Coronary artery (tissue), 2 donors: ENCODE measurements at places on chromosomes 1 and 21.
A peak's percentile ranks its signal among the peaks of the same experiment; 100 is the strongest.

DNA sequence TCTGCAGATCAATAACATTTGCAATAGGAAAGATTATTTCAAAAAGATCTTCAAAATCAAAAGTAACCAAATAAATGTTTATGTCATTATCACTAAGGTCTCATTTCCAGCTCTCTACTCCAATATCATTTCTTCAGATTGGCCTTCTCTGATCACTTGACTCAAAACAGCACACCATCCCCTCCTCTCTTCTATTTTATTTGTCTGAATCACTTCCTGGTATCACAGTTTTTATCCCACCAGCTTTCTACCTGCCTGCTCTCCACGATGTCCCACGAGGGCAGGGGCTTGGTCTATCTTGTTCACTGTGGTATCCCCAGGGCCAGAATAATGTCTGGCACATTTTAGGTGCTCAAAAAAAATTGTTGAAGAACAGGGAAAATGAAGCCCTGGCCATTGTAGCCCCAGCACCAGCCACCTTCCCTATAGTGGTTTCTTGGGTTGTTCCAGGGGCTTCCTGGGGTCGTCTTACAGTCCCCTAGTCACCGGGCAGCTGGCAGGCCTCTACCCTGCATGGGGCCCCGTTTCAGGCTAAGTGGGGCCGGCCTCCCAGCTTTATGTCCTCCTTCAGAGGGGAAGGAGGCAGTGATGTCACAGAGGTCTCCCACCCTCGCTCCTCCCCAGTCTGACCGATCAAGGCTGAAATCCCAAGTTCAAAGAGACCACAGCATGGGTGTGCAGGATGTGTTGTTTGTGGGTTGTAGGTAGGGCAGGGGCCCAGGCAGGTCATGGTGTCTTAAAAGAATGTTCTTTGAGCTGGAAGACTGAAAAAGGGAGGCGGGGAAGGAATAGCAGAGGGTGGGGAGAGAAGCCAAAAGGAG lies 3.5 kb upstream of the PADI1 start:
- DNase-seq, result peak; percentile 60

DNA sequence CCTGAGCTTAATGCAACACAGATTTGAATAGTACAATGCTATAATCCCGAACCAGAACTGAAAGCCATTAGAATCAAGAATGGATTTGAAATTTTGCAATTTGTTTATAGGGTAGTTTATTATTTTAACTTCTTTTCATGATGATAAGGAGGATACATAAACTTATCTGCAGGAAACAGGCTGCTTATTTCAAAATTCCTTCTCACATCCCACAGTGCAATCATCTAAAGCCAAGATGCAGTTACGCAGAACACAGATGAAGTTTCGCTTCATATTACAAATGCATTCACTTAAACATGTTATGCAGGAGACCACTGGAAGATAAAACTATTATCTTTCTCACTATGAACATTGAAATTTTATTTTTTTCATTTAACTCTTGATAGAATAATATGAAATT lies 1019.6 kb downstream of the PLA2G4A start:
- DNase-seq, result no peak

GRCh38 chr21:20730441-20730840 lies 267.8 kb upstream of the NCAM2 start:
- DNase-seq, result no peak

GRCh38 chr1:206904423-206905142 lies 7.3 kb downstream of the IL24 start:
- no peak for DNase-seq

- DNase-seq, result no peak
These were observed 43.4 kb upstream of the GJB5 start for GRCh38 chr1:34711485-34711884.

GRCh38 chr1:43312212-43312623 lies 11.4 kb downstream of the TIE1 start:
- DNase-seq, result no peak

- no peak for DNase-seq
These were observed 46.5 kb downstream of the RAP1GAP start for GRCh38 chr1:21622466-21623315.

GRCh38 chr1:150127464-150127863 lies 22.3 kb upstream of the PLEKHO1 start:
- DNase-seq, result no peak

DNA sequence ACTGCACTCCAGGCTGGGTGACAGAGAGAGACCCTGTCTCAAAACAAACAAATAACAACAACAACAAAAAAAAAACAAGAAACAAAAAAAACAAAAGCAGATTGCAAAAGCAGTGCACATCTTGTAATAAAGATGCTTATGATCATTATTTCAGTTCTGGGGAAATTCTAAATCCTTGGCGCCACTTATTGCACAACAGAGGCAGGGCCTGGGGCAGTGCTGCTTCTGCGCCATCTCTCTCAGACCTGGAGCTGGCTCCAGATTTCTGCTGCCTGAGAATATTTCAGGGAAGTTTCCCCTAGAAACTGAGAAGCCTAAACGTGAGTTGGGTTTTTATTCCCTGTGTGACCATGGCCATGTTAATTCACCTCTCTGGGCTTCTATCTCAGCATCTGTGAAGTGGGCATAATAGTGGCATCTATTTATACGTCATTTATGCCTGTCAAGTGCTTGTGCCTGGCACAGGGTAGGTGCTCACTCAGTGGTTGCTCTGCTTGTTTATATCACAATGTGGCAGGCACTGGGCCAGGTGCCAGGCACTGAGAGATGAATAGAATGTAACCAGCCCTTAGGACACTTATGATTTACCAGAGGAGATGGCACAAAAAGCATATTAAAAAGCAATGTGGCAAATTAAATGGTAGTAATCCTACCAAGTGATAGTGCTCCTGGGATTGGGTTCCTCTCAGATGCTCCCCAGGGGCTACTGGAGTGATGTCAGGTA lies 67.9 kb downstream of the MDM4 start:
- DNase-seq, result no peak

- DNase-seq, result no peak
These were observed 1038.1 kb upstream of the ADGRL4 start for GRCh38 chr1:80044662-80045061.

DNA sequence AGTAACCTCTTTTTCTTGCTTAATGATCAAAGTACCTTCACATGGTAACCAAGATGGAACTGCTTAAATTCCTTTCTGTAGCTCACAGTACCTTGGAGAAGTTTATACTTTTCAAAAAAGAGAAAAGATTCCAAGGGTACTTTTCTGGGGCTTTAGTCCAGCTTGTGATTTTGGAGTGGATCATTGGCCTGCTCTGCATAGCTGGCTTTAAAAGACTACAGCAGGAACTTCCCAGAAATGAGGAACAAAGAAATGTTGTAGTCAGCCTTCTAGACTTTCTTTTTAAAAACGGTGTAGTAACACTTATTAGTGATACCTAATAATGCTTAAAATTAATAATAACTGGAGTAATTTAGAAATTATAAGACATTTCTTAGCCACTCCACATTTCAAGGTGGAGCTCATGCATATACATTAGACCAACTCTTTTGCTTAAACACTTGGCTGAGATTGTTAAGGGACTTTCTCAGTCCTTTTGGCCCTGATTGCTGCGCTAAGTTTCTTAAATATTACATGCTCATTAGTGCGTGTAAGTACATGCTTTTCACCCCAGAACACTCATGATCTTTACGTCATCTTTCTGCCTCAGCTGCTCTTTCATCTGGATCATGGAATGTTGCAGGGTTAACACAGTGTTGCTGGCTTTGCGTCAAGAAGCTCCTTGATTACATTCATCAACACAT lies 57.3 kb downstream of the SDCCAG8 start:
- no peak for DNase-seq

DNA sequence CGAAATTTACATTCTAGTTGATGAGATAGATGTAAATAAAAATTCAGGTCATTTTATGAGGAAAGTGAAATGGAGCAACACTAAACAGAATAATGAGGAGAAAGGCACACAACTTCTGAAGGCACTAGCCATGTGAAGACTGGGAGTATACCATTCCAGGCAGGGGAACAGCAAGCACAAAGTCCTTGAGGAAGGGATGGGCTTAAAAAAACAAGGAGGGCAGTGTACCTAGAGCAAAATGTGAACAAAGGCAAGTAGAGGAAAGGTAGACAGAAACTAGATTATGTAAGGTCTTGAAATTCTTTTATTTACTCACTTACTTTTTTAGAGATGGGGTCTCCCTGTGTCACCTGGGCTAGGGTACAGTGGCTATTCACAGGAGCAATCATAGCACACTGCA lies 54.1 kb upstream of the LRIG2 start:
- no peak for DNase-seq

DNA sequence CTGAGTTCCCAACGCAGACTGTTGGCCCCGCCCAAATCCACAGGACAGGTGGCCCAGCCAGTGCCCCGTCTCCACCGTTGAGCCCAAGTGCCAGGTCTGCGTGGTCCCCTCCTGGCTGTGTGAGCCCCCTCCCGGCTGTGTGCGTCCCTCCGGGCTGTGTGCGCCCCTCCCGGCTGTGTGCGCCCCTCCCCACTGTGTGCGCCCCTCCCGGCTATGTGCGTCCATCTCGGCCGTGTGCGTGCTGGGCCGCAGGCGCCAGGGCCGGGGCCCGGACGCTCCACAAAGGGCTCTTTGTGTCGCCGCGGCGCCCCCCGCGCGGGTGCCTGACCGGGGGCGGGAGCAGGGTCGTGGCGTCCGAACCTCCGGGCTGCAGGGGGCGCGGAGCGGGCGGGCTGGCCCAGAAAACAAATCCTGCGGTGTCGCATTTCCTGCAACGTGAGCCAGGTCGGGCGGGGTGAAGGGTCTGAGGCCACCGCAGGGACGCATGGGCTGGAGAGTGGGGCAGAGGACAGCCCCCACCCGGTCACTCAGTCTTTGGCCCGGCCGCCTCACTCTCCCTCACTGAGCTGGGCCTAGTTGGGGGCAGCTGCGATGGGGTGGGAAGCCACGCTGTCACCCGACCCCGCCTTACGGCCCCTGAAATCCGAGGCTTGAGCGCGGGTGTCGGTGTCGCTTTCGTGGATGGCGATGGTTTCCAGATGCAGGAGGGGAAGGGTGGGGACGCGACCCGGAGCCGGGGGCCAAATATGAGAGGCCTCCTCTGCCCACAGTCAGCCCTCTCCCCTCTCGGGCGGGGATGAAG lies 18.8 kb downstream of the TNFRSF25 start:
- DNase-seq, result no peak

- DNase-seq, result no peak
These were observed 522.6 kb downstream of the ADGRL2 start for GRCh38 chr1:82323144-82323841.

GRCh38 chr1:228802386-228803220 lies 67.3 kb downstream of the RHOU start:
- DNase-seq, result no peak

- no peak for DNase-seq
These were observed 645.5 kb downstream of the ADGRL2 start for GRCh38 chr1:82446236-82446635.

DNA sequence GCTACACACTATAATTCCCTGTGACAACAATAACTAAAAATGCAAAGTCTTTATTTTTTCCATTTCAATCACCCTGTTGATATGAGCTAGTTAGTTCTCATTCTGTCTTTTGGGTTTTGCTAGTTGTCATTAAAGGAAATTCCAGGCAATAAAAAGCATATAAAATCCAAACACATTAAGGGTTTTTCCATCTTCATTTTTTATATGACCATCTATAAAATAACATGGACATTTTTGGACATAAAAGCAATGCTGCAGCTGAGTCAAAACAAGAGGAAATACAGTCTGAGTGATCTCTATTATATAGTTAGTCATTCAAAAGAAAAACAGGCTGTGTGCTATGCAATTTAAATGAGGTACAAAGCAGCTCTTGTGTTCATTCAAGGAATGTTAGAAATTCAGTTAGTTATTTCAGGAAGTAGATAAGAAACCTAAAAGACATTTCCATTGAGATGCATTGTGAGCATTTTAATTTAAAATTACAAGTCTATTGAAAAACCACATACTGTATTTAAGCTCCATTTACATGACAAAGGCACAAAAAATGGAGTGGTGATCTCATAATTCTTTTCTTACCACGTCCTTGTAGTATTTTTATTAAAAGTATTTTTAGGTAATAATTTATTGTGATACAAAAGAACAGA lies 67.3 kb upstream of the BCL10 start:
- DNase-seq, result no peak

DNA sequence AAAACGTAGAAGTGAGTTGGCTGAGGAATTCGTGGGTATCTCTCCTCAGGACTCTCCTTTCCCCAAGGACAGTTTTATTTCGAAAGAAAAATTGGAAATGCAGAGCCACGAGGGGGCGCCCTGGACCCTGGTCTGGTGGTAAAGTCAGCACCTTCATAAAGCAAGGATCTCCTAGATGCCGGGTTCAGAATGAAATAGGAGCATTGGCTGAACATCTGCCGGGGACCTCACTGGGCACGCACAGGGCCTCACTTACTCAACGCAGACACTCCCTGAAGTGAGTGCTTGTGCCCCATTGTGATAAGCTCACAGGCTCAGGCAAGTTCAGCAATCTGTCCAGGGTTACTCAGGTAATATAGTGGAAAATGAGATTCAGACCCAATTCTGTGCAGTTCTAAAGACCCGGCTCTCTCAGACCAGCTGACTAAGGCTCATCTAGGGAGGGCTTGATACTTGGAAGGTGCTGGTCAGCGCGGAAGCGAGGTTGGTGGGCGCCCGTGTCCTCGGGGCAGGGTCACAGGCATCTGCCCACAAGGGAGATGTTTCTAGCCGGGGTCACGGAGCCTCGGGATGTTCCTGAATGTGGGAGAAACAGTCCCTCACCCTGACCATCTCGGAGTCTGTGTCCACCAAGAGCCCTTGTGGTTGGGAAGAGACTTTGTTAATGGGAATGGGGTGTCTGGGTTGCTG lies 55.7 kb upstream of the ETV3 start:
- no peak for DNase-seq

DNA sequence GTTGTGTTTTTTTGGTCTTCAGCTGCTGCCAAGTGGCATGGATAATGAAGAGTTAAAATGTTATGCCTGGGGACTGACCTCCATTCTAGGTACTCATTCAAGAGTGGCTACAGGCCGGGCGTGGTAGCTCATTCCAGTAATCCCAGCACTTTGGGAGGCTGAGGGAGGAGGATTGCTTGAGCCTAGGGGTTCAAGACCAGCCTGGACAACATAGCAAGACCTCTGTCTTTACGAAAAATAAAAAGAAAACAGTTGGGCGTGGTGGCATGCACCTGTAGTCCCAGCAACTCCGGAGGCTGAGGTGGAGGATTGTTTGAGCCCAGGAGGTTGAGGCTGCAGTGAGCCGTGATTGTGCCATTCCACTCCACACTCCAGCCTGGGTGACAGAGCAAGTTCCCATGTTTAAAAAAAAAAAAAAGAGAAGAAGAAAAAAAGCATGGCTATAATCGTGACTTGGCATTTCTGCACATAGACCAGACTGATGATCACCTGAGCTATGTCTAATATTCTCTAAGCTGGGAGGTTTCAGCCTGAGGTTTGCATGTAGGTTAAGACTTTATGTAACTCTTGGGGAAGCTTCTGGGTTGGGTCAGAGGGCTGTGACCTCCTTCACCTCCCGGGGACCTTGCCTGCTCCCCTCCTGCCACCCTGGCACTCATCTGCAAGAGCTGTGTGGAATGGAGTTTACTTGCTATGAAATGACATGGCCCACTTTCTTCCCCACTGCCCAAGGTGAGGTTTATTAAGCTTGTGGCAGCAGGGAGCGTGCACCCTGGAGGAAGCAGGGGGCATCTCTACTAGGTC lies 51.3 kb downstream of the DHRS3 start:
- no peak for DNase-seq

DNA sequence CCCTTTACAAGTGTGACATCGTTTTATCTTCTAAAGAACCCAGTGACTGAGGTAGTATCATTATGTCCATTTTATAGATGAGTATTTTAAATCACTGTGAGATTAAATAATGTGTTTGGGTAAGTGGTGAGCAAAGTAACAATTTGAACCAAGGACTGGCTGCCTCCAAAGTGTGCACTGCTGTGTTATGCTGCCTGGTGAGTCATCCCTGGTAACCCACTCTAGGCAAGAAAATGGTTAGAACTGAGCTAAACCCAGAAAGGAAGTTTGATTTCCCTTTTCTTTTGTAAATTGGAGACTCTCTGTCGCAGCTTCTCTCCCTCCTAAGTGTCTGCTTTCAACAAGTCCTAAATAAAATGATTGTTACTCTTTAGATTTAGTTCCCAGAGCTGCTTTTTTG lies 342.8 kb upstream of the KAZN start:
- DNase-seq, result no peak
